ENCODE measurements at places on chromosomes 1 and 21.
A peak's percentile ranks its signal among the peaks of the same experiment; 100 is the strongest.

DNA sequence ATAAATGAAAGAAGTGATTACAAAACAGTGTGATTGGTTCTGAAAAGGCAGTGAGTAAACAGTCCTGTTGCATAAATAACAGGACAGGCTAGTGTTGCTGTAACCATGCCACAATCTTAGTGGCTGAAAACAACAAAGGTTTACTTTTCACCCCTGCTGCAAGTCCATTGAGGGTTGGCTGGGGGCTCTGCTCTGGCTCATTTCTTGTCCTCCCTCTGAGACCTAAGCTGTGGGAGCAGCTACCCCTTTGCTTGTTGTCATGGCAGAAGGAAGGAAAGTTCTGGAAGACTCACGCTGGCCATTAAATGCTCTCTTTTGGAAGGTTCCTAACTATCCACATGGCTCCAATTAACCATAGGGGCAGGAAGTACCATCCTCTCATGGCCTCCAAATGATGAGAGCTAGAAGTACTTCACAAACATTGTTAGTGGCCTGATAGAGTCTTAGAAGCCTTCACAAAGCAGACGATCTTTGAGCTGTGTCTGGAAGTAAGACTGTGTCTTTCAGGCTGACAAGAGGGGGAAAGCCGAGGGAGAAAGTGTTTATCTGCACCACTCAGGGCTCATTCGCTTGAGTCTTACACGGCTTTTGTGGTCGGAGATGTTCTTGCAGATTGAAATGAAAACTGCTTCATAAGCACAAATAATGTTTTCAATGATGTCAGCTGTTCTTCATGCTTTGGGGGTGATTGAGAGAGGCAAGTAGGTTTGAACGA lies 11.9 kb downstream of the RCSD1 start:
- peak; percentile 55 for DNase-seq

DNA sequence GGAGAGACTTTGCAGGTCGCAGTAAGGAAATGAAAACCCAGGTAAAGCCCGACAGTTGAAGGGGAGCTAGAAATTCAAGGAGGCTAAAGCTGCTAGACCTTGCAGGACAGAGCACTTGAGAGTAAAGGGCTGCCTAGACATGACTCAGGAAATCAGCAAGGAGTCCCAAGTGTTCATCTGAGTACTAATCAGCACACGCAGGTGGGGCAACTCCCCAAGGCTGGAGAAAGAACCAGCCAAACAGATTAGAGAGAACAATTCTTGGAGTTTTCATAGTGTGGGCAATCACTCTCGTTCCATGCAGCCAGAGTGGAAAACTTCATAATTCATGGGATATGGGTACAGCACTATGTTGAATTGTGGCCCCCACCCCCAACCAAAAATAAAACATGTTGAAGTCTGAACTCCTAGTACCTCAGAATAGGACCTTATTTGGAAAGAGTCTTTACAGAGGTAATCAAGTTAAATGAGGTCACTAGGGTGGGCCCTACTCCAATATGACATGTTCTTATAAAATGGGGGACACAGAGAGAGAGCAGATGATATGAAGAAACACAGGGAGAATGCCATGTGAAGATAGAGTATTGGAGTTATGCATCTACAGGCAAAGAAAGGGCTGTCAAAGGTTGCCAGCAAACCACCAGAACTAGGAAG lies 28.0 kb downstream of the SYDE2 start:
- DNase-seq = no peak

GRCh38 chr1:176560681-176561080 lies 97.7 kb downstream of the PAPPA2 start:
- DNase-seq = no peak

GRCh38 chr1:153277852-153278251 lies 18.4 kb downstream of the LORICRIN start:
- DNase-seq = peak; percentile 53

GRCh38 chr1:154557248-154557938 lies 1.1 kb downstream of the UBE2Q1 start:
- DNase-seq = no peak

- no peak for DNase-seq
Observed at GRCh38 chr1:113846391-113847035, 25.0 kb downstream of the PTPN22 start.

DNA sequence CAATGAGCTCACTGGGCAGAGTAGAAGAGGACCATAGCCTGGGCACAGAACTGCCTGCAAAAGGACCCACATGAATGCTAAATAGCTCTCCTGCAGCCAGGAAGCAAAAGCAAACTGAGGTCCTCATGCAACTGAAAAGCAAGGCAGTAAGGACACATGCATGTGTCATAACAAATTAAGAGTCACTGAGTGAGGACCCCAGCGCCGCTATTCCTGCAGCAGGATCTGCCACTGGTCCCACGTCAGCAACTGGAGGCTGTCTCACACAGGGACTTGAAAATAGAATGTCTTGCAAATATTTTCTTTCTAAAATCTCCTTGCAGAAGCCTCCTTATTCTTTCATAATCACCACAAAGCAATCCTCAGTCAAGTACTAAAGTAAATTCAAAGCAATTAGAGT lies 559.6 kb upstream of the DAB1 start:
- DNase-seq = no peak

GRCh38 chr1:24969596-24970398 lies 39.7 kb upstream of the RUNX3 start:
- no peak for DNase-seq

DNA sequence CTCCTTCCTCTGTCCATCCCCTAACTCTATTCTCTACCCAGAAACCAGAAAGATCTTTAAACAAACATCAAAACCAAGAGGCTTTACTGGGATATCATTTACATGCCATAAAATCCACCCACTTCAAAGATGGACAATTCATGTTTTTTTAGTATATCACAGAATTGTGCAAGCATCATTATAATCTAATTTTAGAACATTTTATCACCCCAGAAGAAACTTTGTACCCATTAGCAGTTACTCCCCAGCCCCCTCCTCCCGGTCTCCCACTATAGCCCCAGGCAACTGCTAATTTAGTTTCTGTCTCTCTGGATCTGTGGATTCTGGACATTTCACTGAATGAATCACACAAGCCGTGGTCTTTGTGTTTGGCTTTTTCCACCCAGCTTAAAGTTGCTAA lies 4.8 kb upstream of the SELENON start:
- DNase-seq = no peak

- peak; percentile 93 for DNase-seq
Observed at GRCh38 chr1:113930499-113931161, 1.5 kb downstream of the HIPK1 start.

DNA sequence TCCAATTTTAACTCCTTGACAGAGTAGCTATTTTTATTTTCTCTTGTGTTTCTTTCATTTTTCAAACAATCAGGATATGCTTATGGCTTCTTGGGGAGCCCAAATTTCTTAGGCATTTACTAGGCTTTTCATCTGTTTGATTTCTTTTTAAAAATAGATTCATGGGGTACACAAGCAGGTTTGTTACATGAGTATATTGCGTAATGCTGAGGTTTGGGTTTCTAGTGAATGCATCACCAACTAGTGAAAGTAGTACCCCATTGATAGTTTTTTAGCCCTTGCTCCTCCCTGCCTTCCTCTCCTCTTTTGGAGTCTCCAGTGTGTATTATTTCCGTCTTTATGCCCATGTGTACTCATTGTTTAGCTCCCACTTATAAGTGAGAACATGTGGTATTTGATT lies 190.7 kb downstream of the CENPF start:
- DNase-seq = no peak

GRCh38 chr1:157025385-157025784 lies 20.2 kb downstream of the ARHGEF11 start:
- no peak for DNase-seq

GRCh38 chr1:22048351-22049192 lies 3.9 kb upstream of the CDC42 start:
- DNase-seq = no peak

GRCh38 chr1:95790136-95790535 lies 556.1 kb downstream of the RWDD3 start:
- no peak for DNase-seq

GRCh38 chr1:119909890-119910596 lies 13.7 kb upstream of the ADAM30 start:
- no peak for DNase-seq

GRCh38 chr1:185559684-185560331 lies 174.4 kb upstream of the HMCN1 start:
- DNase-seq = peak; percentile 75

- DNase-seq = no peak
Observed at GRCh38 chr21:40841524-40842196, 5.3 kb downstream of the DSCAM start.

DNA sequence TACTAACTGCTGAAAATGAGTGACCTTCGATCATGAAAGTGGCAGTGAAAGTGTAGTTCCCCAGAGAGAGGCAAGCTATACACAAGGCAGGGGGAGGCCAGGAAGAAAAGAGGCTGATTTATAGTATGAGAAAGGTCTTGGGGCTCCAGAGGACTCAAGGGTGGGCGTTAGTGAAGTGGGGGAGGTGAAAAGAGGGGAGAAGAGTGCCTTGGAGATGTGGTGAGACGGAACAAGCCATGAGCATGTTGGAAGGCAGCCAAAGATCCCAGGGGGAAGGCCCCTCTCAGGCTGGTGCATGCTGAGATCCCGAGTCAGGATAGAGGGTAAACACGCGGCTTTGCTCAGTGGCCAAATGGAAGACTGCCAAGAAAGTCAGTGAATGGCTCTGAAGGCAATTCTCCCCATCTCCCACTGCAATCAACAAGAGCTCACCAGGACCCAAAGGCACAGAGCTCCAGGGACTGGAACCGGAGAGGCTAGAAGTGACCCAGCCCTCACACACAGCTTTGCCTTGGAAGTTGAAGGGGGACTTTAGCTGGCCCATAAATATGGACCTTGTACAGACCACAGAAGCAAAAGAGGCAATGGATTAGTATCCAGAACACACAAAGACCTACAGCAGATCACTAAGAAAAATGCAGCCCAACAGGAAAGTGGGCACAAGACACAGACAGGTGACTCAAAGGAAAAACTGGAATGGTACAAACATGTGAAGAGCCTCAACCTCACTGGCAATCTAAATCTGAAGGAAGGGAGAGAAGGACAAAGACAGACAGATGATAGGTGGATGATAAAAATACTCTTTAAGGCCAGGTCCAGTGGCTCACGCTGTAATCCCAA lies 49.6 kb downstream of the HSF2BP start:
- DNase-seq = no peak

DNA sequence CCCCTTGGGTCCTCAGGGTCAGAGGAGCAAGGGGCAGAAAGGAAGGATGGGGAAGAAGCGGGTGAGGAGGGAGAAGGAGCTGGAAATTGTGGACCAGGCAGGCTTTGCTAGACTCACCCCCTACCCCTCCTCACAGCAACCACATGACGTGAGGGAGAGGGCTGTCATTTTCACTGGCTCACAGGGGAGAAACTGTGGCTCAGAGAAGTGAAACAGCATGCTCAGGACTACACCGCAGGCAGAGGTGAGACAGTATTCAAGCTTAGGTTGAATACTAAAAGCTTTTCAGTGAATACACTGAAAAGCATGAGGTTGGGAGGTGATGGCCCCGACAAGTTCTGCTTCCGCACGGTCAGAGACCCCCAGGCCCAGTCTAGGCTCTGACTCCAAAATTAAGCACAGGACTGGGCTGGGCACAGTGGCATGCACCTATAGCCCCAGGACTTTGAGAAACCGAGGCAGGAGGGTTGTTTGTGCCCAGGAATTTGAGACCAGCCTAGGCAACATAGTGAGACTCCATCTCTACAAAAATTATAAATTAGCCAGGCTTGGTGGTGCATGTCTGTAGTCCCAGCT lies 1.2 kb upstream of the CLEC20A start:
- no peak for DNase-seq

DNA sequence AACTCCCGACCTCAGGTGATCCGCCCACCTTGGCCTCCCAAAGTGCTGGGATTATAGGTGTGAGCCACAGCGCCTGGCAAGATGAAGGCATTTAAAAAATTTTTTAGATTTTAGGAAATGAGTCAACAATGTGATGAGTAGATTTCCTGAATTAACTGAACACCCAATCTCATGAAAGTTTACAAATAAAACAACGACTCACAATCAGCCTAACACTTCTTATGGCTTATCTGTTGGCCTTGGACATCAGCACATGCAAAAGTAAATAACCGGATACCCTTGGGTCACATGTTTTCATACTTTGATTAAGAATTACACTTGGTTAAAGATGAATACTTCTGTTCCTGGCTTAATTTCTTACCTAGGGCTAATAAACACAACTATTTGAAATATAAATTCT lies 3.0 kb downstream of the GNG12 start:
- no peak for DNase-seq

GRCh38 chr1:94955767-94956632 lies 29.1 kb upstream of the CNN3 start:
- DNase-seq = no peak

DNA sequence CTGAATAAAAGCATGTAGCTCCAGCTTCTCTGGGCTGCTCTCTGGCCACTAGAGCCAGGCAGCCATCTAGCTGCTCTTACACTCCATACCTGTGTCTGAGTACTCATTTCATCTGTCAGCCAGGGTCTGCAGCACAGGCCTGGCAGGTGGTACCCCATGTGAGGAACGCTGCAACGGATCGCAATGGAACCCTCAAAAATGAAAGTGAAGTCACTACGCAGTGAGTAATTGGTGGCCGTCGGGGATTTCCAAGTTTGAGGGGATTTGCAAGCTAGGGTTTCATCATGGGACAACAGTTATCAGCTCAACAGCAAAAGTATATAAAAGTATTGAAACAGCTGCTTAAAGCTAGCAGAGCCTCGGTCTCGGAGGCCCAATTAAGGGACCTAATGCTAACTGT lies 186.7 kb downstream of the HFM1 start:
- DNase-seq = no peak

DNA sequence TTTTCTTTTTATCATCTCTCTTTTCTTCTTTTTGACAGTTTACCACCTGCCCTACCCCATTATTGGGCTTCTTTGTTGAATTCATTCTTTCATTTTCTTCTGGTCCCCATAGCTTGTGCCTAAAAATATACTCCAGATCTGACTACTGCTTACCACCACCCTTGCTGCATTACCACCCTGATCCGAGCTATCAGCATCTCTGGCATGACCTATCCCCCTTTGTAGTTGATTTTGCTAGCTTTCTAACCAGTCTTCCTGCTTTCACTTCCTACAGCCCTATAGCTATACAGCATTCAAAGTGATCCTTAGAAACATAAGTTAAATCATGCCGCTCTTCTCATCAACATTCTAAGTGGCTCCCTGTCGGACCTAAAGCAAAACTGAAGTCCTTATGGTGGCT lies 59.4 kb upstream of the MPC2 start:
- no peak for DNase-seq

- DNase-seq = no peak
Observed at GRCh38 chr1:210755991-210756659, 377.8 kb downstream of the KCNH1 start.

DNA sequence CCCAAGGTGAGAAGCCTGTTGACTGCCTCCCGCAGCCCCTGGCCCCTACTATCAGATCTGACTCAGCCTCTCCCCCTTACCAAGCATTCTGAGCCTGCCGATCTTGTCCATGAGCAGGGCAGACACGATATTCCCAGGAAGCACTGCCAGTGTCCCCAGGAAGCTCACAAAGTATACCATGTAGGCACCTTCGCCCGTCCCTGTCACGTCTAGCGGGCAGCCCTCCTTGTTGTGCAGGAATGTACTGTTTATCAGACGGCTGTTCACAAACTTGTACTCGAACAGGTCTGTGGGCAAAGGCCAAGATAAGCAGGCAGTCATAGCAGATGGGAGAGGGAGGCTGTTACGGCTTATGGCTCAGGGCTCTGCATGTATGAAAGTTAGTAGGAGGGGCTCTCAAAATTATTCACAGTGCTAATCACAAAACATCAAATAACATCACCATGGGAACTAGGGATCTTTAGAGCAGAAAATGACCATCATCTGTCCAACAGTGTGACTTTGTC lies 7.3 kb downstream of the BOLA1 start:
- no peak for DNase-seq

- DNase-seq = no peak
Observed at GRCh38 chr21:15309022-15309590, 244.3 kb upstream of the NRIP1 start.

GRCh38 chr1:7159116-7159781 lies 374.0 kb downstream of the CAMTA1 start:
- DNase-seq = no peak
